ENCODE measurements at places on chromosomes 4 and X.

DNA sequence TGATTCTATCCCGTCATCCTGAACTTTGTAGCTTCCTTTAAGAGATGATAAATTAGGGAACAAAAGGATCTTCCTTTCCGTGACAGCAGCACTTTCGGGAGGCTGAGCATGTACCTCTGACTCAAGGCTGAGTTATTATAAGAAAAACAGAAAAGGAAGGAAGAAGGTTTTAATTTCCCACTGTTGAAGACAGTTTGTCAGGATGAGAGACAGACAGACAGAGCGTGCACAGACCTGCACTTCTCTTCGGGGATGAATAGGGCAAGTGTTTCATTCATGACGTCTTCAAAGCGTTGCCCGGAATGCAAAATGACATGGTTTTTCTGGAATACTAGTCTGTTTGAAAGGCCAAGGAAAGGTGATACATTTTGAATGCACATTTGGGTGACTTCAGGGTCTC, 405.3 kb upstream of the FAT1 start:
- DNase-seq = no peak

GRCh38 chr4:16759931-16760582, 138.4 kb downstream of the LDB2 start:
- DNase-seq = no peak

DNA sequence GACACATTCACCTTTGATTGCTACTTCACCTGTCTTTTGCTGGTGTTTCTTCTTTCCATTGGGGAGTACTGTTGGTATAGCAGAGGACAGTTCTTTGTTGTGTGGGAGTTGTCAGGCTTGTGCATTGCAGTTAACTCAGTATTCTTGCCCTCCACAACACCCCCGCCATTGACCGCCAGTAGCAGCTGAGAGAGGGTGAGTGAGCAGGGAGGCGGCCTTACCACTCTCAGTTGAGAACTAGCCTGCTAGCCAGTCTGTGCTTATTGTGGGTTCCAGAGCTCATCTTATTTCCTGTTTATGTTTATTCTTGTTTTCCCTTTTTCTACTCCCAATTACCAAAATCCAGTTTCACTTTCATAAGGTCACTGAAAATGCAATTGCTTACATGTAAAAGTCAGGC, 52.2 kb downstream of the STIM2 start:
- no peak for DNase-seq

DNA sequence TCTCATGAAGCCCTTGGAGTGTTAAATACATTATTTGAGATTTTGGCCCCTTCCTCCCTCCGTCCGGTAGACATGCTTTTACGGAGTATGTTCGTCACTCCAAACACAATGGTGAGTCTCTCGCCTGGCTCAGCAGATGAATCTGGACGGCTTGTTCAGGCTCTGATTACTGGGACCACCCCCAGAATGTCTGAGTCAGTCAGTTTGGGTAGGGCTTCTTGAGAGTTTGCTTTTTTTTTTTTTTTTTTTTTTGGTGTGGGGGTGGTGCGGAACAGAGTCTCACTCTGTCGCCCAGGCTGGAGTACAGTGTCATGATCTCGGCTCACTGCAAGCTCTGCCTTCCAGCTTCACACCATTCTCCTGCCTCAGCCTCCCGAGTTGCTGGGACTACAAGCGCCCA, 62.4 kb upstream of the MSANTD1 start:
- no peak for DNase-seq

GRCh38 chr4:177246641-177247584, 62.8 kb upstream of the NEIL3 start:
- no peak for DNase-seq

DNA sequence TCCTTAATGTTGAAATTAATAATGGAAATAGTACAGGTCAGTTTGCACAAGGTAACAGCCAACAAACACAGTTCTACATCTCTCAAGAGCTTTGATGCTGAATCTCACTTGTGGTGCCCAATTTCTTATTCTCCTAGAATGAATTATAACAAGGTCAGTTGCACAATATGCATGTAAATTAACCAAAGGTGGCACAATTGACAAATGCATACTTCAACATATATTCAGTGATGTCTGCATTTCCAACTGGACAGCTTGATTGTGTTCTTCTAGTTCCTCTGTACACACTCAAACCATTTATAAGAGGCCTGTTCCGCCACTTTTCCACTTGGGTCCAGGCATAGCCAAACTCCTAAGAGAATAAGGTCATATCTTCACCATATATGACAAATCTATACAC, 210.3 kb upstream of the EPHA5 start:
- no peak for DNase-seq

DNA sequence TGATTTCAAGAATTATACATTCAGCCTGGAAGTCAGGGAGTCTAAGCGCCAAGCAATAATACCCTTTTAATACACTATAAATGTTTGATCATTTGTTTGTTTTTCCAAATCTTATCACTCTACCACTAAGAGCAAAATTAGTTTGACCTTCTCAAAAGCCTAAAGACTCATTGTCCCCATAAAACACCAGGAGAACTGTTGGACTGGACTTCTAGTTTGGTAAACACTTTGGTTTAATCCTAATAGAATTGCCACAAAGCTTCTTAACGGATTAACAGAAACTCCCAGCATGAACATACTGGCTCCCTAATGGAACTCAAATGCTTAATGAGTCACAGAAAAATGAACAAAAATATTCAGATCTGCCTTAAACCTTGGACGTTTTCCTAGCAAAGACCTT, 34.9 kb downstream of the SYTL5 start:
- DNase-seq = no peak

- DNase-seq = no peak
Measured at GRCh38 chr4:150782311-150782710, 200.4 kb downstream of the MAB21L2 start.

DNA sequence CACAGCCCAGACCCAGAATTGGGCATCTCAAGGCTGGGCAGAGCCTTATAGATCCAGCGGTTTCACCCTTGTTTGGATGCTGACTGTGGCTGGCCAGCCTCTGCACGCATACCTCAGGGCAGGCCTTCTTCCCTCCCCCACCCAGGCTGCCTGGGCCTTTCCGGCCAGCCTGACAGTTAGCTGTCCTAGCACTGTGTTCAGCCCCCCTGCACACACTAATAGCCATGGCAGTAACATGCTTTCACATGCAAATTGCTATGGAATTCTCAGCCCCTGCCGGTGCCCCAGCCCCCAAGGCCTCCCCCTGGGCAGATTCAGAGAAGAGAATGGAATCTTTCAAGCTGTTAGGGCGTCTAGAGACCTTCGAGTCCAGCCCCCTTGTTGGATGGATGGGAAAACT, 17.7 kb downstream of the EFNB1 start:
- DNase-seq = no peak

DNA sequence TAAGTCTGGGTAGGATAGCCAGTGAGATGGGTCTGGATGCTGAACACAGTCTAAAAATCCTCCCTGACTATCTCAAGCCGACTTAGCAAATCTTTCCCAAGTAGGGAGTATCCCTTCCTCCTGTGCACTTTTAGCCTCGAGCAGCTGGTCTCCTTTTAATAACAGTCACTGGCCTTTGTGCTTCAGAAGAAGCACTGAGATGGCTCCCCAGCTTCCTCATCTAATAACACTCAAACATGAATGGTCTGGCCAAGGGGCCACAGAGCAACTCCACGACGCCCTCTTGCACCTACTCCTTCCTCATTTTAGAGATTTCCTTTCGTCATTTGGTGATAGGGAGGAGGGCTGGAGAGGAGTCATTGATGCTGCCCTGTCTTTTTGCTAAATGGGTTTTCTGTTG, 78.8 kb upstream of the TMEM150C start:
- DNase-seq = no peak

GRCh38 chr4:113106108-113106507, 56.7 kb downstream of the ANK2 start:
- DNase-seq = no peak

DNA sequence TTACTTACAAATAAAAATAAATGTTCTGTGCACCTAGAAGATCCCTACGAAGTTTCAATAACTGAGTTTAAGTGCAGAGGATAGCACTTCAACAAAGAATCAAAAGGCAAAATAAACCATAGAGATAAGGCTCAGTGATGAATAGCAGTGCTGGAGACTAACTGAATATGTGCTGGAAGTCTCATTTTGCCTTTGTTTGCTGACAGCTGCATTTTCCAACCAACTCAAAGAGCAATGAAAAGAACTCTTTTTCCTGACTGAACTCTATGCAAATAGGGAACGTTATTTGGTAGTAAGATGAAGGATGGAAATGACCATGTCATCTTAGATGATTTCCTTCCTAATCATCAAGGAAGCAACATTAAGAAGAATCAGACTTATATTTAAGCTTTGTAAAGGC, 32.7 kb upstream of the ADH7 start:
- no peak for DNase-seq

- no peak for DNase-seq
Measured at GRCh38 chr4:55633903-55634302, 2.2 kb downstream of the NMU start.

DNA sequence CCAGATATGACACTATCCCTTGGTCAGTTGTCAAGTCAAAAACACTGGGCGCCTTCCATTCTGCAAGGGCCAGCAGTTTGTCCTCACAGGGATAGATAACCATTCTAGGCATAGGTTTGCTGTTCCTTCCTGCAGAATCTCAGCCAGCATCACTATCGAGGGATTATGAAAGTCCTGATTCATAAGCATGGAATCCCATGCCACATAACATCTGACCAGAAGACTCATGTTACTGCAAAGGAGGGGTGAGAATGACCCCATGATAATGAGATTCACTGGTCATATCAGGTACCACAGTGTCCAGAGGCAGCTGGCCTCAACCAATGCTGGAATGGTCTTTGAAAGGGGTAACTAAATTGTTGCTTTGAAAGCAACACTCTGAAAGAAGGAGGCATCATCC, 84.7 kb downstream of the OTC start:
- DNase-seq = no peak

GRCh38 chr4:169334335-169334734, 63.6 kb upstream of the SH3RF1 start:
- no peak for DNase-seq

GRCh38 chrX:124211312-124211942, 121.0 kb upstream of the TEX13D start:
- no peak for DNase-seq

DNA sequence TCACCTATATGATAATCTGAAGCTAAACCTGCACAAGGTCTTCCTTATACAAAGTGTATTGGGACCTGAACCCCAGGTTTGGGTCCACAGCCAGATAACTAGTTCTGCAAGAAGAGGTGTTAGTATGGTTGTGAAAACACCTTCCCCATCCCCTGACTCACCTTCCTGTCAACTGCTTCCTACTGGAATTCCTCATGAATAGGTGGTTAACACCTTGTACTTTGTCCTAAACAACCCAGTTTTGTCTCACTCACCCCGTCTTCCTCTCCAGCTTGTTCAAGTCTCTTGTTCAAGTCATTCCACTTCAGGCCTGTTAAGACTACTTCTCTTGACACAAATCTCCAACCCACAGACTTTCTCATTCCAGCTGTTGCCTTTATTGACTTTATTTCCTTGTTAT, 45.5 kb downstream of the CCNG2 start:
- no peak for DNase-seq

DNA sequence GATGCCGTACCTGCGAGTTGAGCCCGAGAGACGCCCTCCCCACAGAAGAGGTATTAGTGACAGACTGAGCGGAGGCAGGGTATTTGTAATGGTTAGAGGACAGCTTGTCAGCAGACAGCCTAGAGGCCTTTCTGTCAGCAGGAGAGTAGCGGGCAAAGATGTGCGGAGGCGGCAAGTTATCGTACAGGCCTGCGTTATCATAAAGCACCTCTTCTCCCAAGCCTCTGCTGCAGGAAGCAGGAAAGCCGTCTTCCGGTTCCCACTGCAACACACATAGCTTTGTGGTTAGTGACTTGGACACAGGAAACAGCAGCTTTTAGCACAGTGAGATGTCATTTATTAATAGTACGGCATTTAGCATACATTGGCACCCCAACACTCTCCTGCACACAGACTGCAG, 158.3 kb downstream of the AFAP1 start:
- no peak for DNase-seq

- no peak for DNase-seq
Measured at GRCh38 chr4:101806914-101807313, 16.4 kb downstream of the BANK1 start.

DNA sequence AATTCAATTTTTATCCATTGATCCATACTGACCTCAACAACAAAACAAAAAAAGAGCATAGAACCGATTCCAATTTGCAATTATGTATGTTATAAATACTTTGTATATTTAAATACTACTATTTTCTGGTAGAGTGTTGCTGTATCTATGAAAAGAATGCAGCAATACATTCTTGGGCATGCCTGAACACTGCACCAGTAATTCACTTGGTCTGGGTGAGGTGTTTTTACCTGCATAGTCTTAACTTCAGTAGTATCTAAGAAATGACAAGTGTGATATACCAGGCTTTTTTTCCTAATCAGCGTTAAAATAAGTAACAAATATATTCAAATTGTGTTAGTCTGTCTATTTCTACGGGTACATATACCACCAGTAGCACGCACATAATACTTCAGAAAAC, 120.2 kb downstream of the KLHL13 start:
- DNase-seq = no peak

DNA sequence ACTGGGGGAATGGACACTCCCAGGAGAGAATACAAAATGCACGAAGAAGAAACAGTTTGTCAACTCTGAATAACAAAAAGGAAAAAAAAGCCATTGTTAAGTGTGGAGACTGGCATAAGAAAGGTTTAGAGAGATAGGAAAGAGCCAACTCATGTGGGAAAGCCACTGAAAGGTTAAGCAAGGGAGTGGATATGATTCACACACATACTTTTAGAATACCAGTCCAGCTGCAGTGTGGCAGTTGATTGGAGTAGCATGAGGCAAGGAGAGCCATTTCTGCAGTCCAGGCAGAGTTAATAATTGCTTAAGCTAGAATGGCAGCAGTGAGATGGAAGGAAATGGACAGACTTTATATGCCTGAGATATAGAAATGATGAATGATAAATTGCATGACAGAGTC, 36.9 kb upstream of the ADAD1 start:
- no peak for DNase-seq

DNA sequence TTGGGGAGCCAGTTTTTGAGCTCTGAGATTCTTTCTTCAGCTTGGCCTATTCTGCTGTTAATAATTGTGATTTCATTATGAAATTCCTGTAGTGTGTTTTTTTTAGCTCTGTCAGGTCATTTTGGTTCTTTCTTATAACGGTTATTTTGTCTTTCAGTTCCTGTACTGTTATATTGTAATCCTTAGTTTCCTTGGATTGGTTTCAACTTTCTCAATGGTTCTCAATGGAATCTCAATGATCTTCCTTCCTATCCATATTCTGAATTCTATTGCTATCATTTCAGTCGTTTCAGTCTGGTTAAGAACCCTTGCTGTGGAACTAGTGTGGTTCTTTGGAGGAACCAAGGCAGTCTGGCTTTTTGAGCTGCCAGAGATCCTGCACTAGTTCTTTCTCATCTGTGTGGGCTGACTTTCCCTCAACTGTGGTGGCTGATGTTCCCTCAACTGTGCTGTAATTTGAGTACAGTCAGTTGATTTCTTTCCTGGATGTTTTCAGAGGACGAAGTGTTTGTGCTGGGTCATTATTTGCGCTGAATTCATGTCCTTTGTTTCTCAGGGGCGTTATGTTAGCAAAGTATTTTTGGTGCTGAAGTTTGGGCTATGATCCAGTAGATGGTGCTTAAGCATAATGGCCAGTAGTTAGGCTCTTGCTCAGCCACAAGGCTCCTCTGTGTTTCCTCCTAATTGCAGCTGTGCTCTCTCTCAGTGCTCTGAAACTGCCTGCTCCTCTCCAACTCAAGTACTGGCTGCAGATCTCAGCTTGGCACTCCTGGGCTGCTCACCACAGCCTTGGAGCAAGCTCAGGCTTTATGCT, 27.5 kb downstream of the ENPEP start:
- DNase-seq = no peak

- no peak for DNase-seq
Measured at GRCh38 chr4:67717586-67717985, 16.6 kb upstream of the UBA6 start.

GRCh38 chr4:83207497-83208101, 77.0 kb downstream of the COQ2 start:
- no peak for DNase-seq

All from activated CD4-positive, CD25-positive, alpha-beta regulatory T cell treated with anti-CD3 and anti-CD28 coated beads, Interleukin-2, amount 50 U/mL, for 16 hours (primary cell).